ENCODE measurements at places on chromosomes 6 and 20.

- no peak for DNase-seq
Measured at GRCh38 chr20:58401162-58401561, 12.1 kb downstream of the VAPB start.

GRCh38 chr6:161137320-161137719 is 136.5 kb downstream of the AGPAT4 start:
- DNase-seq: no peak

- DNase-seq: no peak
Measured at GRCh38 chr6:79713701-79714322, 82.7 kb downstream of the SH3BGRL2 start.

GRCh38 chr20:36482044-36482473 is 59.3 kb upstream of the MYL9 start:
- DNase-seq: peak; percentile 45

GRCh38 chr6:16570946-16571345 is 190.3 kb downstream of the ATXN1 start:
- DNase-seq: no peak

GRCh38 chr6:125831659-125832058 is 40.9 kb downstream of the NCOA7 start:
- no peak for DNase-seq

GRCh38 chr20:17500826-17501225 is 30.4 kb downstream of the BFSP1 start:
- DNase-seq: no peak

GRCh38 chr20:3405696-3406358 is 1.6 kb downstream of the DNAAF9 start:
- DNase-seq: no peak

GRCh38 chr6:83893024-83893423 is 33.5 kb downstream of the CYB5R4 start:
- no peak for DNase-seq

DNA sequence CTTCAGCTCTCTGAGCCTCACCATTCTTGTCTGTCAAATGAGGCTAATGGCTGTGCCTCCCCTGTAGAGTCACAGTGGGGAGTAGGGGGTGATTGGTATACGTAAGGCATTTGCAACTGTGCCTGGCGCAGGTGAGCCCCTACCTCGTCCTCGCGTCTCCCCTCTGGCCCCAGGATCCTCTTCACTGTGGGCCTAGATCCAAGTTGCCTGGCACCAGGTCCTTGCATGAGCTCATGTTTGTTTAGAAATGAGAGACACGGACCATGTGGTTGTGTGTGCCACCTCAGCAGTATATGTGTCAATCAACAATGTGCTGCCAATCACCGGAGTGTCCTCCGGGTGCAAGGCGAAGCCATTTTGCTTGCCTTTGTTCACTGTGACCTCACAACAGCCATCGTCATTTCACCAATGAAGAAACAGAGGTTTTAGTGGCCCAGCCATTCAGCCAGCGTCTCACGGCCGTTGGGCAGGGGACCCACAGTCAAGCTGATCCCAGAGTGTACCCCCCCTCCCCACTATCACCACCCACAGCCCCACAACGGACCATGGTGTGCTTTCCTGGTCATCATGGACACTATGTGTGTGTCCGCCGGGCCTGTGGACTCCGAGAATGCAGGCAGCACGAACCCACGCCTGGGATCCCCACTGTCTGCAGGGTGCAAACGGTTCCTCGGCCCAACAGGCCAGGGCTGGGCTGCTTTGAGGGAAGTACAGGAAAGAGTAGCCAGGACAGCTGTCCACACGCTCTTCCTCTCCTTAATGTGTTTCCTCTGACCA is 35.9 kb upstream of the STX16 start:
- no peak for DNase-seq

GRCh38 chr6:139325125-139325524 is 33.3 kb upstream of the TXLNB start:
- no peak for DNase-seq

- DNase-seq: no peak
Measured at GRCh38 chr6:90411292-90411781, 114.7 kb upstream of the BACH2 start.

DNA sequence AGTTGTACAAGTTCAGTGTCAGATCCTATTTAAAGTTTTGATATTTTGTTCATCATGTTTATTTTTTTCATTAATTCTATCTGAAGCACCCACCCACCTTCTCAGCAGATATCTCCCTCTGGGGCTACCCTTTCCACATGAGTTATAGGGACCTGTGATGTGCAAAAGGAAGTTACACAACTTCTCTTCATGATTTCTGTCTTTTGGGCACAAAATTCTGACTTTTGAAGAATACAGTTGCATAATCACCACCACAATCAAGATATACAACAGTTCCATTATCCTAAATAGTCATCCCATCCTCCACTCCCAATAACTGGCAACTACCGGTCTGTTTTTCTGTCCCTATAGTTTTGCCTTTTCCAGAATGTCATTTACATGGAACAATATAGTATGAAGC is 13.8 kb upstream of the FUCA2 start:
- no peak for DNase-seq

- no peak for DNase-seq
Measured at GRCh38 chr6:53241938-53242337, 93.3 kb upstream of the GCM1 start.

- no peak for DNase-seq
Measured at GRCh38 chr6:76416821-76417605, 344.6 kb upstream of the IMPG1 start.

DNA sequence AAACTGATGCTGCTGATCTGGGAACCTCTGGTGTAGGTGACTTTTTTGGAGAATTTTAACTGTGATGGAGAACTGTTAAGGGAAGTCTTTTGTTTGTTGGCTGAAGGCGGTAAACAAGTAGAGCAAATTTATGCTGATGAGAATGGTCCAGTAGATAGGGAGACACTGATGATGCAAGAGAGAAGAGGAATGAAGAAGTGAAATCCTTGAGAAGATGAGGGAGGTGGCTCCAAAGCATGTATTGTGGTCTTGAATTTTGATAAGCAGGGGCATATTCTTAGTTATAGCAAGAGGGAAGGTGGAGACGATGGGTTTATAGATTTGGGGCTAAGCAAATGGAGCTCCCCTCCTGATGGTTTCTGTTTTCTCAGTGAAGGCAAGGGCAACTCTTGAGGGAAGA is 22.0 kb downstream of the MAPK14 start:
- DNase-seq: no peak

DNA sequence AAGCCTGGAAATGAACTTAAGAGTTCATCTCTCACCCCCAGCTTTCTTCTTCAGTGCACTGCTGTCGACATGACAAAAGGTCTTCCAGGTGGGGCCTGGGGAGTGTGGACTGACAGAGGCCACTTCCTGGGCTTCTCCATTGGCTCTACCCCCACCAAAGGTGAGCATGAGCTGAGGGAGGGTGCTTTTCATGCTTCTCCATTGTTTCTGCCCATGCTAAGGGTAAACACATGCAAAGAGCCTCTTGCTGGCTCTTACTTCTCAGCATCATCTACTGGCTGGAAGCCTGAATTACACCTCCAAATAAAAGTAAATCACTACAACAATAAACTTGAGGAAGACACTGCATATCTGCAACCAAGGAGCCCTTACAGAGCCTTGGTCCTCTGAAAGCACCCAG is 227.2 kb downstream of the EPM2A start:
- no peak for DNase-seq

GRCh38 chr20:33004141-33004751 is at the start of gene SUN5:
TSS of gene SUN5 (minus strand) at chr20:33004433. CDS start at chr20:33004340, 93 bp downstream.
- no peak for DNase-seq

- no peak for DNase-seq
Measured at GRCh38 chr6:170124150-170124549, 166.7 kb downstream of the DLL1 start.

- DNase-seq: no peak
Measured at GRCh38 chr20:58892932-58893224, 40.4 kb downstream of the GNAS start.

Data from hypothalamus (tissue), 51 donors.